ENCODE measurements at places on chromosomes 12 and 14.
A peak's percentile ranks its signal among the peaks of the same experiment; 100 is the strongest.

DNA sequence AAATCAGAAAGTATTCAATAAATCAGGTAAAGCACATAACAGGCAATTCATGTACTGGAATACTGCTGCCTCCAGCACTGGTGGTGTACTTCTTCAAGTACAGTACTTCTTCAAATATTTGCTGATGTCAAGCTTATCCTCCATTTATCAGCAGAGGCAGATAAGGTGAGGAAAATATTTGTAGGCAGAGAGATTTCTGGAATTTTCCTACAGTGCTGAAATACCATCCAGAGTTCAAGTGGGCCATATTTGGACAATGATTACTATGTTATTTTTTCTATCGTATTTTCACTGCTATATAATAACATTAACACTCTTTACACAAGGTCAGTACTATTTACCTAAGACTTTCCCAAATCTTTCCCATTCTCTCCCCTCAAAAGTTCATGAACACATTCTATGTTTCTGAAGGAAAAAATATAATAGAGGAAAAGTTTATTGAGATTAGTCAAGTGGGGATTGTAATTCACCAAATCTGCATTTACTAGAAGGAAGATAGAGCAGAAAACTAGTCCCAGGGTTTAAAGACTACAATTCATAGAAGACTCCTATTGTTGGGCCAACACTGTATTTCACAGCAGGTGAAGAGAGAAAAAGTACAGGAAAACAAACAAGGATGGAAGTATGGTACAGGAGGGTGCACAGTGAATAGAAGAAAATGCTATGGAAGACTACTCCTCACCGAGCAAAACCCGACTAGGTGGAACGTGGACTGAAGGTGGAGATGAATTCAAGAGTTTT lies 141.1 kb downstream of the PAWR start:
- no peak overlapping the region for H3K27ac ChIP-seq
- peaks cover 6% of the 10 kb centered on the region for H3K36me3 ChIP-seq
- no peaks in the 10 kb centered on the region for H3K27me3 ChIP-seq
- DNase-seq: no peak
- no peak overlapping the region for H3K4me3 ChIP-seq

DNA sequence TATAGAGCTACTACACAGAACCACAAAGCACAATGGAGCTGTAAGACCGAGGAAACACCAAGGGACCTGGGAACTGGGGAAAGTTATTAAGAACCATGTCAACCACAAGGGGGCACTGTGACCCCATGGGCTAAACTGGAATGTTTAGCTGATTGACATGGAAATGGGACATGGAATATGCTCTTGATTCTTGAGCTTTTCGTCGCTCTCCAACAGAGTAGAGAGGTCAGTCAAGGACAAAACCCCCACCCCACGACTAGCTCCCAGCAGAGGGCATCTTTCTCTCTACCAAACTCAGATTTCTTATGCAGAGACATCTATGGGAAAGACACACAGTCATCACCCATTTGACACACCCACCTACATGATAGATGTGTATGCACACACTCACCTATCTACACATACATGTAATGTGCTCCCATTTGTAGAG lies 10.1 kb downstream of the NDRG2 start:
- no peak overlapping the region for H3K27ac ChIP-seq
- peaks cover 16% of the 10 kb centered on the region for H3K36me3 ChIP-seq
- no peak overlapping the region for H3K4me3 ChIP-seq
- no peaks in the 10 kb centered on the region for H3K4me1 ChIP-seq
- peak; percentile 86 for DNase-seq
- no peaks in the 10 kb centered on the region for H3K27me3 ChIP-seq

GRCh38 chr14:55847766-55848165 lies 267.8 kb downstream of the KTN1 start:
- no peak overlapping the region for H3K4me3 ChIP-seq
- peaks cover 21% of the 10 kb centered on the region for H3K4me1 ChIP-seq
- H3K36me3 ChIP-seq: no peaks in the 10 kb centered on the region
- no peak for DNase-seq
- H3K27me3 ChIP-seq: no peaks in the 10 kb centered on the region
- no peak overlapping the region for H3K27ac ChIP-seq

DNA sequence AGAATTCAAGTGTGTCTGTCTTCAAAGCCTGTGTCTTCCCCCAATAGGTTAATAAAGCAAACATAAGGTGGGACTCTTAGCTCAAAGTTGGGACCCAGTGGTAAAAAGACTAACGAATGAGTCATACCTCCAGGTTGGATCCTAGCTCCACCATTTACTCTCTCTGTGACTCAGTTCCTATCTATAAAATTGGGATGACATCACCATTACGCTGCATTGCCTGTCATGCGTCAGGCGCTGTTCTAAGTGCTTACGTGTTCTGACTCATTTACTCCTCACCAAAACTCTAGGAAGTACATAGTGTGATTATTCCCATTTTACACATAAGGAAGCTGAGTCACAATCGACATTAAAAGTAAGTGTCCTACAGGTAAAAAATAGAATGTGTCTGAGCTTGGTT lies 915.8 kb downstream of the VRK1 start:
- H3K4me1 ChIP-seq: no peaks in the 10 kb centered on the region
- no peak overlapping the region for H3K27ac ChIP-seq
- no peaks in the 10 kb centered on the region for H3K36me3 ChIP-seq
- no peak for DNase-seq
- no peak overlapping the region for H3K4me3 ChIP-seq
- no peaks in the 10 kb centered on the region for H3K27me3 ChIP-seq

DNA sequence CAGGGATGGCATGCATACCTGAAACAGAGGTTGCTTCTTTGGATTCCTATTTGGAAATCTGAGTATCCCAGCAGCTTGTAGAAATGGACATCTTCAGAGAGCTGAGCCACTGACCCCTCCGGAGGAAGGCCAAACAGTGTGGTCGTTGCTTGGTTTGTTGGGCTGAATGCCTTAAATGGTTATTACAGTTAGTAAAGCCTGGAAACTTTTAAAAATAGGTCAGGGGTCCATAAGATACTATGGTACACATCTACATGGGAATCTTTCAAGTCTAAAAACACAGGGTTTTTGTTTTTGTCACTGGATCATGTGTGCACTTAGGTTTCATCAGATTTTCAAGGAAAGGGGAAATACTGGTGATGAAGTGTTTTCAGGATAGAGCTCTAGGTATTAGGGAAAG lies 7.7 kb downstream of the DYRK2 start:
- peaks cover 7% of the 10 kb centered on the region for H3K4me1 ChIP-seq
- no peaks in the 10 kb centered on the region for H3K27me3 ChIP-seq
- H3K36me3 ChIP-seq: peaks cover 21% of the 10 kb centered on the region
- no peak for DNase-seq

DNA sequence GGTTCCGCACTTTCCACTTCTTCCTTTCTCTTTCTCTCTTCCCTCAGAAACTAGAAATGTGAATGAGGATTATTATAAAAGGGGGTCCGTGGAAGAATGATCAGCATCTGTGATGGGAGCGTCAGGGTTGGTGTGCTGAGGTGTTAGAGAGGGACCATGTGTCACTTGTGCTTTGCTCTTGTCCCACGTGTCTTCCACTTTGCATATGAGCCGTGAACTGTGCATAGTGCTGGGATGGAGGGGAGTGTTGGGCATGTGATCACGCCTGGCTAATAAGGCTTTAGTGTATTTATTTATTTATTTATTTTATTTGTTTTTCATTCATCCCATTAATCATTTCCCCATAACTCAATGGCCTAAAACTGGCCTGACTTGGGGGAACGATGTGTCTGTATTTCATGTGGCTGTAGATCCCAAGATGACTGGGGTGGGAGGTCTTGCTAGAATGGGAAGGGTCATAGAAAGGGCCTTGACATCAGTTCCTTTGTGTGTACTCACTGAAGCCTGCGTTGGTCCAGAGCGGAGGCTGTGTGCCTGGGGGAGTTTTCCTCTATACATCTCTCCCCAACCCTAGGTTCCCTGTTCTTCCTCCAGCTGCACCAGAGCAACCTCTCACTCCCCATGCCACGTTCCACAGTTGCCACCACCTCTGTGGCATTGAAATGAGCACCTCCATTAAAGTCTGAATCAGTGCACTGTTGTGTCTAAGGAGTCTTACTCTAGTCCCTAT lies 4.6 kb upstream of the ATN1 start:
- peak overlapping the region; percentile 97 for H3K27ac ChIP-seq
- no peaks in the 10 kb centered on the region for H3K27me3 ChIP-seq
- no peak for DNase-seq

DNA sequence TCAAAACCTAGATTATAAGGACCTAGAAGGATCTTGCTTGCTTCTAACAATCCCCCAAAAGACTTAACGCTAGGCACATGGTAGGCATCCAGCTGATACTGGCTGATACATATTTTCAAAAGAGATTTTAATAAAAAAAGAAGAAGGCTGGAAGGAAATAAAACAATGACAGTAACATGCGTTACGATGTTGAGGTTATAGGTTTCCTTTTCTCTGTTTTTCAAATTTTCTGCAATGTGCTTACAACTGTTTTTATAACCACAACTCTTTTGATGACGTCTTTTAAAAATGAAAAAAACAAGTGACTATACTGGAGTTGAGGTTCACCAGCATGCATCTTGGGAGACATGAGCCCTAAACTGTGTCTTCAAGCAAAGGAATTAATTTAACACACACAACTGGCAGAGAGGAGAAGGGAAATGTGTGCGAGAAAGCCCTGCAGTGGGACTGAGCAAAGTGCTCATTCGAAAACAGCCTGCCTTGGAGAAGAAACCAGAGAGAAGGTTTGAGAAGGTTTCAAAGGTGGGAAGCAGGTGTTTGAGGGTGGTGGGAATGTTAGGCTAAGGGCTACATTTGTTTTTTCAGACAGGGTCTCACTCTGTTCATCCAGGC lies 80.4 kb downstream of the DUSP16 start:
- peak; percentile 26 for DNase-seq
- H3K4me3 ChIP-seq: no peak overlapping the region
- no peaks in the 10 kb centered on the region for H3K27me3 ChIP-seq
- H3K36me3 ChIP-seq: peaks cover 82% of the 10 kb centered on the region
- H3K4me1 ChIP-seq: no peaks in the 10 kb centered on the region

DNA sequence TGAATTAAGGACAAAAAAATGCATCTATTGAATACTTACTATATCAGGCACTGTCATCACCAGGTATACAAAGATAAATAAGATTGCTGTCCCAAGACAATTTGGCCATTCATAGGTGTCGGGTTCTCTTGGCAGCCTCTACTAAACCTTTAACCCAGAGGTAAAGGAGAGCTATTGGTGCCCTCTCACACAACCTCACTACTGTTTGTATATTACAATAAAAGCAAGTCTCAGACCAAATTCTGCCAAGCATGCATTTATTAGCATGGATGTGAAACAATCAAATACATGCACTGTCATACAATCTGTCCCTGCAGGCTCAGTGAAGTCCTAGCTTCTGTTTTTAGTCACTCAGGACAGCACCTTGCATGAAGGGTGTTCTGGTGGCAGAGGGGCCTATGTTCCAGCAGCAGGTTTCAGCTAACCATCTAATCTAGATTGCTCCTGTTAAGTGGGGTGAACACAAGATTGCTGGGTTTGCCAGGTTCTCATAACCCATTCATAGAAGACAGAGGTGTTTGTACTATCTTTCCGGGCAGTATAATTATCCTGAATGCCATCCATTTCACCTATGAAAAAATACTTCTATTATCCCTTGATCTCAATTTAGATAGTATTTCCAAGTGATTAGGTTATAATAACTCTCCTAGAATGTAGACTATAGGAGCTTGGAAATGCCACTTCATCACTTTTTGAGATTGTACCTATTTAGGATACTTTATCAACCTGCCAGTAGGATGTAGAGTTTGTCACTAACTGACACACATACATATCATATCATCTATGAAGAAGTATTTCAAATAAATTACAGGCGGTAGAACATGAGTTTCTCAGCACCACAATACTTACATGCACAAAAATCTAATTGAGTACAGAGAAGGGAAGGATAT lies 254.0 kb upstream of the KRR1 start:
- no peaks in the 10 kb centered on the region for H3K4me1 ChIP-seq
- H3K27ac ChIP-seq: no peak overlapping the region
- no peaks in the 10 kb centered on the region for H3K27me3 ChIP-seq
- no peak overlapping the region for H3K4me3 ChIP-seq
- no peaks in the 10 kb centered on the region for H3K36me3 ChIP-seq
- no peak for DNase-seq

DNA sequence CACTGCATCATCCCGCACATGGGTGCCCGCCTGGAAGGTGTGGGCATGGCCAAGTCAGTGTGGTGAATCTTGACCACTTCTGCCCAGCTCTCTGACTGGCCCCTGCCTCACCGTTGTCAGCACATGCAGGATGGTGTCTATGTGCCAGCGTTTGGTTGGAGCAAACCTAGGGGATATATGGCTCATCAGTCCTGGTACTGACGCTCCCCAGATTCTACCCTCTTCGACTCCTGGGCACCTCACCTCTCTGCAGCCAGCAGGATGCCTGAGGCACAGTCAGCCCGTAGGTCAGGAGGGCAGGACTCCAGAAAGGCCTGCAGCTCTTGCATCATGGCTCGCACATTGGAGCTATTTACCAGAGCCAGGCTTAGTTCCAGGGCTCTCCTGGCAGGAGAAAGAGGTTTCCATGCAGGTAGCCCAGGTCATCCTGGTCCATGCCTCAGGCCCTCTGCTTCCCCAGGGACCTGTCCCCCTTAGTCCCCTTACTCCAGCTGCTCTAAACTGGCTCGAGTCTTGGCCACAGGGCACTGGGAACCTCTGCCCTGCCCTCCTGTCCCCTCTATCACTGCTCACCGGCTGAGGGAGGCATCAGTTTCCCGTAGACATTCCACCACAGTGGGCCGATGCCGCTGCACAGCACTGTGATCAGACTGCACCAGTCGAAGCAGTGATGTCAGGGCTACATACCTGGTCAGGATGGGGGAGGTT lies 4.0 kb downstream of the AP1G2 start:
- H3K36me3 ChIP-seq: peaks cover 51% of the 10 kb centered on the region
- H3K27me3 ChIP-seq: no peaks in the 10 kb centered on the region
- peaks cover 30% of the 10 kb centered on the region for H3K4me1 ChIP-seq
- no peak overlapping the region for H3K4me3 ChIP-seq

DNA sequence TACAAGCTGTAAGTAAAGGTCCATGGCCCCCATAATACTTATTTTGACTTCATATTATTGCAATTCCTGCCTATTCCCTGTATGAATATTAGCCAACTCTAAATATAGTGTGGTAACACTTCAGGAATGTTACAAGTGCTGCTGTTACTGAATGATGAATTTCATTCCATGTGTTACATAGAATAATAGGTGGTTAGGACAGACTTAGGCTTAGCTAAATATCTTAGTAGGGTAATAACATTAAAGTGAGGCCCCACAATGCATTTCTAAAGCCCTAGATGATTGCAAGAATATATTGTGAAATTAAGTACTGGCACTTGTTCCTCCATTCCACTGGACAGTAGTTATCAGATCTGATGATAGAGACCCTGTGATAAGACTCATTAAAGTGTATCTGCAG lies 182.7 kb downstream of the PCNX1 start:
- no peaks in the 10 kb centered on the region for H3K4me1 ChIP-seq
- peaks cover 84% of the 10 kb centered on the region for H3K36me3 ChIP-seq
- H3K27ac ChIP-seq: no peak overlapping the region
- no peaks in the 10 kb centered on the region for H3K27me3 ChIP-seq
- H3K4me3 ChIP-seq: no peak overlapping the region

DNA sequence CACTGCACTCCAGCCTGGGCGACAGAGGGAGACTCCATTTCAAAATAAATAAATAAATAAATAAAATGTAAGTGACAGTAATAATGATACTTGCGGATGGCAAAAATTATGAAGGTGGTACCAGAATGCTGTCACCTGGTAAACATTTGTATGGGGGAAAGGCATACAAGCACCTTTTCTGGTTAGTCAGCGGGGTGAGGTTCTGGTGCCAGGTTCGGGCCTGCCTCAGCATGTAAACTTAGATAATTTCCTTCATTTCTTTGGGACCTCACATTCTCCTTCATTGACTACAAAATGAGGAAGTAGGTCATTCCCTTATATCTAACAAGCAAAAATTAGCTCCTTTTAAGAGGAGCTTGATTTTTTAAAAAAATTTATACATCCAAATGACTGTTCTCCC lies 10.8 kb downstream of the VTI1B start:
- H3K36me3 ChIP-seq: peaks cover 35% of the 10 kb centered on the region
- no peak for DNase-seq
- no peaks in the 10 kb centered on the region for H3K4me1 ChIP-seq
- H3K4me3 ChIP-seq: no peak overlapping the region
- H3K27me3 ChIP-seq: no peaks in the 10 kb centered on the region

Data from stomach (tissue), 19 donors.